ENCODE measurements at places on chromosomes 16 and 17. TPM values are rescaled to one million over a fixed set of nuclear protein-coding genes. Genes with fewer than 3 reads are reported as not detected.

DNA sequence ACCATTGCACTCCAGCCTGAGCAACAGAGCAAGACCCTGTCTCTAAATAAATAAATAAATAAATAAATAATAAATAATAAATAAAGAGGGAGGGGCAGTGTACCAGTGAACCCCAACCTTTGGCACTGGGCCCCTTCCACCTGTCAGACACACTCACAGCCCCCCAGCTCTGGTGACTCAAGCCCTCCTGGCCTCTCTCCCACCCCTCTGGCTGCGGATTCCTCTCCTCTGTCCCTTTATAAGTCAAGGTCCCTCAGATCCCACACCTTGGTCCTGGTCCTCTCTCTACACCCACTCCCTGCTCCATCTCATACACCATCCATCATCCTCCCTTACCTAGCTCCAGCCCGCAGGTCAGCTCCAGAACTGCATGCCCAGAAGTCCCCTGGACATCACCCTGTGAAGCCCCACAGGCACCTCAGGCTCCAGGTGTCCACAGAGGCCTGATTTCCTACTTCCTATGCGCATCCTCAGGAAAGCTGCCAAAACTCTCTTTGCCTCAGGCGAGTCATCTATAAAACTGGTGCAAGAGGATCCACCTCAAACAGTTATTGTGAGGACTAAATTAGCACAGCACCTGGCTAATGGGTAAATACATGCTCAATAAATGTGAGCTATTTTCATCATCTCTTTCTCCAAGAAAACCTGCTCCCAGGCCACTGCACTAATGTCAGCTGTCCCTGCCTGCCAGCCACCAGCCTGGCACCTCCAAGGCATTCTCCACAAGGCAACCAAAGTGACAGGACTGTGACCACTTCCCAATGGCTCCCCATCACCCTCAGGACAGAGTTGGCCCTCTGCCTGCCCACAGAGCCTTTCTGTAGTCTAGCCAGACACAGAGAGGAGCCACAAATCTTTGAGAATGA, 46.8 kb downstream of the BEAN1 start:
- peaks cover 21% of the 10 kb centered on the region for H3K4me1 ChIP-seq
- H3K27me3 ChIP-seq: peaks cover 19% of the 10 kb centered on the region
- H3K36me3 ChIP-seq: peaks cover 15% of the 10 kb centered on the region

OR4D2 gene
- not detected for total RNA-seq

- no peak overlapping the region for H3K4me3 ChIP-seq
- no peaks in the 10 kb centered on the region for H3K27me3 ChIP-seq
- no peak for DNase-seq
- peaks cover 7% of the 10 kb centered on the region for H3K4me1 ChIP-seq
- H3K36me3 ChIP-seq: peaks cover 61% of the 10 kb centered on the region
- no peak overlapping the region for H3K27ac ChIP-seq
These were observed 12.8 kb downstream of the ZNF668 start for GRCh38 chr16:31061126-31061812.

DNA sequence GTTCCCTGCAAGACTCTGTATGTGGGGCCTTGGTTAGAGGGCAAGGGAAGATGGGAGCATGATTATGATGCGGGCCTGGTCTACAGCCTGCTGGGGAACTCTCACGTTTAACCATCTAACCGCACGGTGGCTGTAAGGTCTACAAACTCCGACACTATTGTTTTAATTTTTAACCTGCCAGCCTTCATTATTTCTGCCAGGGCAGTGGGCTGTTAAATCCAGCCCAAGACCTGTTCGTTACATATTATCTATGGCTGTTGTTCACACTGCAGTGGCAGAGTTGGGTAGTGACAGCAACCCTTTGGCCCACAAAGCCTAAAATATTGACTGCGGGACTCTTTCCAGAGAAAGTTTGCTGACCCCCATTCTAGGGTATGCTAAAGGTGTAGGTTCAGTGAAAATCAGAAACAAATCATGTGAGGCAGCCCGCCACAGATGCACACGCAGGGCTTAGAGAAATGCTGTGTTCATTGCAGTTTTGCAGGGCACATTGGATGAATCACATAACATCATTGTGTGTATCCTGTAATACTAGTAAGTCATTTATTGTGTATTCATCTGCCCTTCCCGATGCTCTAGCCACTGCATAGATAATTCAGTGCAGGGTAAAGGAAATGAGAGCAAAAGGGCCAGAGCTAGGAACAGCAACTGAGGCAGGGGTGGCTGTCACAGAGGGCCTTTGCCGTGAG, 14.3 kb downstream of the SNX29 start:
- H3K4me1 ChIP-seq: peaks cover 11% of the 10 kb centered on the region
- no peak for DNase-seq
- no peaks in the 10 kb centered on the region for H3K36me3 ChIP-seq
- H3K27ac ChIP-seq: no peak overlapping the region
- no peak overlapping the region for H3K4me3 ChIP-seq

- H3K4me1 ChIP-seq: peaks cover 33% of the 10 kb centered on the region
- no peaks in the 10 kb centered on the region for H3K27me3 ChIP-seq
- no peak overlapping the region for H3K27ac ChIP-seq
These were observed 16.8 kb downstream of the CPD start for GRCh38 chr17:30395398-30396022.

NTN1 gene
- 0.69 TPM for total RNA-seq

DNA sequence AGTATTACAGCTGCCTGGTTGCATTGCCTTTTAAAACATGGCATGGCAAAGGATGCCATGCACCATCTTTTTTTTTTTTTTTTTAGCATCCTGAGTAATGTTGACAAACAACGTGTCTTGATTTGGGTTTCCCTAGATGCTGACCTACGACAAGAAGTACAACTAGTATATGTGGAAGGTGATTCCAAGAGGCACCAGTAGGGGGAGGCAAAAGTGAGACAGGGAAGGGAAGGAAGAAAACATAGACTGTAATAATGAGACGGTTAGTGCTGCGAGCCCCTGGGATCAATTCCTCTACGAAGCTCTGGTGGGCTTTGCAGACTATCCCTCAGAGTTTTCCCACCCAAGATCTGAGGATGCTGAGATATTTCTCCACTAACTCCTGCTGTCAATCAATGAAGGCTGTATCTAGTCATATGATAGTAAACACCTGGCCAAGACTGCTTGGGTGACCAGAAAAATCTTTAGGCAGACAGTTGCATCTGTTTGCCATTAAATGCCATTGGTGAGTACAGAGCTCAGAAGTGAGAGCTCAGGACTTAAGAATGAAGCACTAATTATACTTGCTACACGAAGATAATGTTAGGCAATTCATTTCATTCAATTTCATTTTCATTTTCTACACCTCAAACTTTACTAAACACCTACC, 458.6 kb upstream of the GOT2 start:
- DNase-seq: peak; percentile 37
- no peaks in the 10 kb centered on the region for H3K27me3 ChIP-seq
- no peak overlapping the region for H3K4me3 ChIP-seq
- no peak overlapping the region for H3K27ac ChIP-seq
- H3K36me3 ChIP-seq: no peaks in the 10 kb centered on the region

All from Calu3 (cell line).